ENCODE measurements at places on chromosomes 4 and X. TPM values are rescaled to one million over a fixed set of nuclear protein-coding genes. Genes with fewer than 3 reads are reported as not detected.

Gene HAUS7
- total RNA-seq: 36.5 TPM

Gene SHROOM2
- not detected for total RNA-seq

Gene FAM53A
- 0.54 TPM for total RNA-seq

Gene DUX4
- total RNA-seq: not detected

- peaks cover 3% of the 10 kb centered on the region for H3K36me3 ChIP-seq
- H3K4me1 ChIP-seq: peaks cover 2% of the 10 kb centered on the region
- no peak overlapping the region for H3K27ac ChIP-seq
- DNase-seq: no peak
These were observed 42.4 kb downstream of the NAT8L start for GRCh38 chr4:2101346-2102044.

GRCh38 chrX:148298737-148299136 lies 201.7 kb upstream of the AFF2 start:
- no peak overlapping the region for H3K27ac ChIP-seq
- H3K27me3 ChIP-seq: no peaks in the 10 kb centered on the region
- H3K4me3 ChIP-seq: no peak overlapping the region
- peaks cover 6% of the 10 kb centered on the region for H3K4me1 ChIP-seq
- DNase-seq: no peak
- peaks cover 8% of the 10 kb centered on the region for H3K36me3 ChIP-seq

- no peak for DNase-seq
- H3K36me3 ChIP-seq: peaks cover 13% of the 10 kb centered on the region
- no peak overlapping the region for H3K4me3 ChIP-seq
- no peaks in the 10 kb centered on the region for H3K27me3 ChIP-seq
- H3K4me1 ChIP-seq: peaks cover 12% of the 10 kb centered on the region
These were observed 51.2 kb downstream of the DCUN1D4 start for GRCh38 chr4:51894059-51894645.

- H3K27ac ChIP-seq: no peak overlapping the region
- no peaks in the 10 kb centered on the region for H3K36me3 ChIP-seq
- H3K27me3 ChIP-seq: no peaks in the 10 kb centered on the region
- no peak for DNase-seq
These were observed 450.1 kb upstream of the INTU start for GRCh38 chr4:127182687-127183086.

DNA sequence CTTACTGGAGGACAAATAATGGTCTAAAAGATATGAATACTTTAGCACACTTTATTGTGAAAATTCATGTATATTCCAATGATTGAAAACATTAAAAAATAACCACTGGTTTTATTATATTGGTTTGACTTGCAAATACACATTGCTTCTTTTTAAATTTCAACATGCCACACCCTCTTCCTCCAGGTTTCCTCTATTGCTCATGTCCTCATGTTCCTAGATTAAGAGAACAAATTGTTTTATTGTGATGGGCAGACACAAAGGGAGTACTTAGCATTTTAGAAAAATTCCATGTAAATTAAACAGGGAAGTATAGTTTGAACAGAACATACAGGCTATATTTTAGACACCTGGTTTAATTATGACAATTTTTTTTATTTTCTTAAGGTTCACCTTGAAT lies 230.6 kb upstream of the GPRIN3 start:
- peaks cover 5% of the 10 kb centered on the region for H3K4me1 ChIP-seq
- no peak for DNase-seq
- no peak overlapping the region for H3K27ac ChIP-seq
- no peak overlapping the region for H3K4me3 ChIP-seq

DNA sequence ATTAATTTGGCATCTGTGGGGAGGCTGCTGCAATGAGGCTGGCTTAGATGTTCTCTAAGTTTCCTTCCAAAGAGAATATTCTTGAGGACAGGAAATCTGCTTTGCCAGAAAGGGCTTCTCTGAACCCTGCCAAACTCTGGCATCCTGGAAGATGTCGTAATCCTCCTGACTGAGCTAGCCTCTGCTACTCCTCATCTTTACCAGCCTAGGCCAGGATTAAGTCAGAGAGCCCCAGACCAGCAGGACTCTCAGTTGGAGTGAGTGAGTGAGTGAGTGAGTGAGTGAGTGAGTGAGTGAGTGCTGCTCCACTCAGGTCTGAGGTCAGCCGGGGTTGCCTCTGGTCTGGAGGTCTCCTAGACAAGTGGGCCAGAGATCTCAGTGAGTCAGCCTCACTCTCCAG lies 104.9 kb upstream of the SOD3 start:
- H3K4me3 ChIP-seq: no peak overlapping the region
- H3K4me1 ChIP-seq: no peaks in the 10 kb centered on the region
- no peak for DNase-seq
- no peak overlapping the region for H3K27ac ChIP-seq
- H3K27me3 ChIP-seq: peaks cover 8% of the 10 kb centered on the region

DNA sequence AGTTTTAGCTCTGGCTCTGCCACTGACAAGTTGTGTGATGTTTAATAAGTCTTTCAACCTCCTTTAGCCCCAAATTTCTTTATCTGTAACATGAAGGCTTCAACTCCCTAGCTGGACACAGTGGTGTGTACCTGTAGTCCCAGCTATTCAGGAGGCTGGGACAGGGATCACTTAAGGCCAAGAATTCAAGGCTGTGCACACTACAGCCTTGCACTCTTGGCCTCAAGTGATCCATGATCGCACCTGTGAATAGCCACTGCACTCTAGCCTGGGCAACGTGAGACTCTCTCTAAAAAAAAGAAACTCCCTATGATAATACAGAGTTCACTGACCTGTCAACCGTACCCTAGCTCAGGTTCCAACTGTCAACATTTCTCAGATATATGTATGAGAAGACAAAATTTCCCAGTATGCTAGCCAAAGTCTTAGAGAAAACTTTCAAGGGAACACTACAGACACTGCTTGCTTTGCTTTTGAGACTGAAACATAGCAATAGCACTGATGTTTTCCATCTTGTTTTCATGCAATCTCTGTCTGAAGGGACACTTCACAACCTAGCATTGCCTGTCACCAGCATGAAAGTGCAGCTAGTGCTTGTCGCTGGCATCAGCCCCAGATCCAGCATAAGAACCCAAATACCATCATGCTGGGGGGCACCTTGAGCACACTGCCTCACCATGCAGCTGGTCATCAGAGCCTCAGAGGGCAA lies 51.6 kb upstream of the PTPN13 start:
- no peak for DNase-seq
- no peak overlapping the region for H3K4me3 ChIP-seq
- no peak overlapping the region for H3K27ac ChIP-seq
- no peaks in the 10 kb centered on the region for H3K36me3 ChIP-seq

- no peak overlapping the region for H3K27ac ChIP-seq
- no peaks in the 10 kb centered on the region for H3K27me3 ChIP-seq
- no peak for DNase-seq
These were observed 367.5 kb upstream of the GRID2 start for GRCh38 chr4:91936311-91936710.

- no peaks in the 10 kb centered on the region for H3K4me1 ChIP-seq
- peaks cover 24% of the 10 kb centered on the region for H3K27me3 ChIP-seq
- DNase-seq: no peak
- no peak overlapping the region for H3K4me3 ChIP-seq
These were observed 19.5 kb upstream of the PACRGL start for GRCh38 chr4:20680736-20681135.

DNA sequence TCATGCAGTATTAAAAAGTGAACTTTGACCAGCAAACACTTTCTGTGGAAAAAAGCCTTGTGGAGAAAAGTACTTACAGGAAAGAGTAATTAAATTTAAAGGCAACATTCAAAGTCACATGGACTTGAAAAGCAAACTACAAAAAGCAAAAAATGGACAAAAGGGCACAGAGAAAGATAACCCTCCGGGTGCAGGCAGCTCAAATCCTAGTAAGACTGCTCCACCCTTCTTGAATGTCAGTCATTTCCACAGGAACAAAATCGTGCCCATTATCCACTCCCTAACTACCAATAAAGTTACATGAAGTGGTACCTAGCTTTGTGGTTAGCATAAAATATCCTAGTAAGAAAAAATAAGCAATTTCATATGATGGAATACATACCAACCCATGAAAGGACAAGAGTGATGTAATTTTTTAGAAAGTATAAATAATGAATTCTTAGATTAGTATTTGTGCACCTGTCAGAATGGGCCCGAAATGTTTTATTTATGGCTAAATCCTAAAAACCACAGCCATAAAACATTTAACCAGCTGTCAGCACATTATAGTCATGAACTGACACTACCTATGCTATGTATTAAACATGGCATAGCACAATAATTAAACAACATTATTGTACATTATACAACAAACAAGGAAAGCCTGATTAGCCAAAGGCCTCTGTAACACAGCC lies 43.3 kb downstream of the MAML3 start:
- peaks cover 33% of the 10 kb centered on the region for H3K4me1 ChIP-seq
- H3K27me3 ChIP-seq: no peaks in the 10 kb centered on the region
- no peak overlapping the region for H3K27ac ChIP-seq
